ENCODE measurements at places on chromosomes 4 and X.

DNA sequence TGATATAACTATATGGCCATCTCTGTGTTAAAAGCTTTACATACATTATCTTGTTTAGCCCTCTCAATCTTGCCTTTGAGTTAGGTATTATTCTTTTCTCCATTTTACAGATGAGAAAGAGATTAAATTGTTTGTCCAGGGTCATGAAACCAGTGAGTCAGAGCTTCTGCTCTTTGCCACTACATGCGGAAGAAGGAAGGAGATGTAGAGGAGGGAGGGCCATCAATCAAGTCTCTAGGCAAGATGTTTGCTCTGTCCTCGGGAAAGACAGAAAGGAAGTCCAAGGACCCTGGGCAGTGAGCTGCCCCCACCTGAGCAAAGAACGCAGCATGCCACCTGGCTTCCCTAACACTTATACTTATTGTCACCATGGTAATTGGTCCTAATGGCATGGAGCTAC lies 133.7 kb upstream of the IL1RAPL2 start:
- DNase-seq: no peak

DNA sequence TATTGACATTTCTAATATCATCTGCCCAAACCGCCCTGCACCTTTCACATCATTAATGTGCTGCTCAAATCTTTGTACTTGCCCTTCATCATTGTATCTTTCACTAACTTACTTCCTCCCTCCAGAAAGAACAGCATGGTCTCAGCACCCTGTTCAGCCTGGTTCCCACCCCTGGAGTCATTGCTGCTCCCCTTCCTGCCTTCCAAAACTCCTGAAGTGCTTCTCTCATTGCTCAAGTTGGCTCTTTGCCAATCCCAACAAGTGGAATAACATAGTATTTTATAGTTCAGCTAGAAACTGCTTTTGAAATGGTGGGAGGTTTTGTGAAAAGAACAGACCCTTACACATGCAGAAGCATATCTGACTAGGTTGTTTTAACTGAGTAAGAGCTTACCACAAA lies 14.0 kb upstream of the TTC29 start:
- DNase-seq: no peak

DNA sequence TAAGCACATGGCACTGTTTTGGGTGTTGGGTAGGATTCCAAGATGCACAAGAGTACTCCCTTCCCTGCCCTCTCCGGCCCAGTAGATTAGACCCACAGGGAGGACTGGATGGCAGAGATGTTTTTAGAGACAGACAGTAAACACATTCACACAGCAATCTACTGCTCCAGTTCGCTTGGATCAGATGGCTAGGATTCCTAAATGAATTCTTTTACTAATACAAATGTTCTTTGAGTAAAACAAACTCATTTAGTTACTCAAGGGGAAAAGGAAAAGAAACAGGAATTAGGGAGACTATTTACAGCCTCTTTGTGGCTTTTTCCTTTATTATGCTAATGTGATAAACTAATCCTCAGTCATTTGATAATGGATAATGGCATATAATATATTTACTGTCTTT lies 5.9 kb downstream of the SNX25 start:
- DNase-seq: no peak

GRCh38 chr4:167290678-167291077 lies 56.4 kb upstream of the SPOCK3 start:
- no peak for DNase-seq

DNA sequence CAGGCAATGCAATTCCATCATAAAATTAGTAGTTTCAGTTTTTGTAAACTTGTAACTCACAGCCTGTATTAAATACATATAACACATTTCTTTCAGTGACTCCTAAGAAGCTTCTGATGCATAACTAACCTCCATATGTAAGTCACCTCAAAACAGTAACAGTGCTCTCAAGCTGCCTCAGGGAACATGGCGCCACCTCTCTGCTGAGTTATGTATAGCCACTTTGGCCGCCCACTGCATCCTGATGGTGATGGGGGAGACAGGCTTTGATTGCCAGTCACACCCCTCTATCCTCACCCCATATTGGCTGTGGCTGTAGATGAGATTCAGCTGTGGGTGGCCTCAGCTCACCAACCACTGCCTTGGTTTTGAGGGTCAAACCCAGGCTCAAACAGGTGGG lies 54.3 kb downstream of the LRBA start:
- DNase-seq: no peak

- no peak for DNase-seq
Observed at GRCh38 chrX:2972391-2972790, 34.0 kb upstream of the ARSH start.

- DNase-seq: no peak
Observed at GRCh38 chr4:170884969-170885570, 795.3 kb upstream of the AADAT start.

DNA sequence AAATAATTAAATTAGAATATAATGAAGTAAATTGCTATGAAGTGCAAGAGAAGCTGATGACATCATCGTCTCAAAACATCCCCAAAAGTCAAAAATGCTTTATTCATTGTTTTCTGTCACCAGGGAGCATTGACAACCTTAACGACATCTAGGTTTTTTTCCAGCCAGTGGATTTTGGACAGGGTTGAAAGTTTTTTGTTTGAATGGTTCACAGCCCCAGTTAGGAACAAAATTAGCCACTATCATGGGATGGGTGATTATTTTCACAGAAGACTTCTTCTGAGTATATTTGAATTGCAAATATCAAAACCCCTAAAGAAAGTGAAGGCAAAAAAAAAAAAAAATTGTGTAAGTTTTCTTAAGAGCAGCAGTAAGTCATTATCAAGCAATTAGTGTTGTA lies 826.1 kb downstream of the STPG2 start:
- no peak for DNase-seq

GRCh38 chr4:98260047-98260578 lies 1.1 kb upstream of the RAP1GDS1 start:
- no peak for DNase-seq

GRCh38 chr4:147332091-147332490 lies 148.8 kb upstream of the EDNRA start:
- no peak for DNase-seq

GRCh38 chr4:5162909-5163508 lies 111.7 kb downstream of the STK32B start:
- DNase-seq: no peak

DNA sequence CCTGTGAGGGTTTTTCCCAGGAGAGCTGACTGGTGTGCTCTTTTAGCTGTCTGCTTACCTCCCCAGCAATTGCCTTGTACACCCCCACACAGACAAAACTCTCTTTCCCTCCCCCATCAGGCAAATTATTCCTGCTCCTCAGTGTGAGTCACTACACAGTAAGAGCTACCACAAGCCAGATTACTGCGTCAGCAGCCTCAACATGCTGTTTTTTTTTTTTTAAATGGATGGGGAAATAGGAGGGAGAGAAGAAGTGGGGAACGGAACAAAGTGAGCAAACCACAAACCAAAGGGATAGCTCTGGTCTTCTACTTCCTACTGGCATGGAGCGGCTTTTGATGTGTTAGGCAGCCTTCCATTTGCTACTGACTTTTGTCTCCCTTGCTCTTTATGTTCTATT lies 107.5 kb upstream of the ACSL4 start:
- DNase-seq: no peak

- no peak for DNase-seq
Observed at GRCh38 chrX:56099271-56099670, 132.9 kb upstream of the KLF8 start.

- no peak for DNase-seq
Observed at GRCh38 chr4:96063639-96064038, 223.7 kb downstream of the PDHA2 start.

GRCh38 chrX:10360116-10360515 lies 203.3 kb downstream of the CLCN4 start:
- no peak for DNase-seq

- peak; percentile 3 for DNase-seq
Observed at GRCh38 chr4:89438102-89438831, 130.7 kb upstream of the GPRIN3 start.

DNA sequence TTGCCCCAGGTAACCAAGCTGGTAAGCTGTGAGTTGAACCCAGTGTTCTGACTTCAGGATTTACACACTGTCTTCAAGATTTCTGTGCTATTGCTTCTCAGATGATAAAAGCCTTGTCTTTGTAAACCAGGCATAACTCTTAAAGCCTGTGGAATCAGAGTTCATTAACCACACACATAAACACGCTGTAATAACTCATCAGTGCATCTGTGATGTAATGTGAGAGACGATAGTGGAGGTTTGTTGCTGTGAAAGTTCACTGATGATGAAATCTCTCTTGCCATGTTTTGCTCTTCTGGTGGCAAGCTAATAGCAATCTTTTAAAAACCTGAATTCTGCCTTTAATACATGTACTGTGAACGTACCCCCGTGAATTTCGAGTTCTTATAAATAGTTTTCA lies 41.5 kb downstream of the CLCN4 start:
- no peak for DNase-seq

DNA sequence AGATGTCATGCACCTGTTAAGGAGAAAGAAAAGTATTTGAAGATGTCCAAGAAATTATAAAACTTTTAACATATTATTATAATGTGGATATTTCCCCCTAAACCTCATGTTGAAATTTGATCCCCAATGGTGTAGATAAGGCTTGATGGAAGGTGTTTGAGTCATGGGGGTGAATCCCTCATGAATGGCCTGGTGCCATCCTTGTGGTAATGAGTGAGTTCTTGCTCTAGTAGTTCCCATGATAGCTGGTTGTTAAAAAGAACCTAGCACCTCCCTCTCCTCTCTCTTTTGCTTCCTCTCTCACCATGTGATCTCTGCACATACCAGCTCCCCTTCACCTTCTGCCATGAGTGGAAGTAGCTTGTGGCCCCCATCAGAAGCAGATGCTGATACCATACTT lies 176.6 kb upstream of the NR3C2 start:
- no peak for DNase-seq

Measured in activated CD8-positive, alpha-beta memory T cell treated with anti-CD3 and anti-CD28 coated beads for 1 hour (primary cell).